ENCODE measurements at places on chromosomes 3 and 15.

GRCh38 chr3:42891042-42891441, 14.9 kb upstream of the ZNF662 start:
- no peak for DNase-seq

- DNase-seq = peak; percentile 31
These were observed at the start of gene ALDH1A3 for GRCh38 chr15:100879464-100880138. Gene ALDH1A3 (plus strand): TSS chr15:100879831. CDS start chr15:100879908, 77 bp downstream.

- DNase-seq = peak; percentile 94
These were observed 71.1 kb downstream of the CCNL1 start for GRCh38 chr3:157088601-157089454.

DNA sequence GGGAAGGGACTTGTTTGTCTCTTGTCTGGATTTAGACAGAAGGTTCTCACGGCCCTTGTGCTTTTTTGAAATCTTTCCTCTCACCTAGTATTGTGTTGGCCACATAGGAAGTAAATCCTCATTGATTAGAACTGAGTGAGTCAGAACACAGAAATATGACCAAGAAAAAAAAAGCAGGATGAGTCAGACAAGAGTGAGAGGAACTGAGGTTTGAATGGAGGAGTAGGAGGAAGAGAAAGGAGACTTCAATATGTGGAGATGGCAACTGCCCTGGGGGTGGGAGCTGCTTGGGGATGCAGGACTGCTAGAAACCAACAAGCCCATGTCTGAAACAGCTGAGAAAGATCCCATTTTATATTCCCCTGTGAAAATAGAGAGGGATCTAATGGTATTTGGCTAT, 194.1 kb upstream of the ZBTB20 start:
- DNase-seq = peak; percentile 71

GRCh38 chr3:122795674-122796195, 866 bp downstream of the SLC49A4 start:
- no peak for DNase-seq

DNA sequence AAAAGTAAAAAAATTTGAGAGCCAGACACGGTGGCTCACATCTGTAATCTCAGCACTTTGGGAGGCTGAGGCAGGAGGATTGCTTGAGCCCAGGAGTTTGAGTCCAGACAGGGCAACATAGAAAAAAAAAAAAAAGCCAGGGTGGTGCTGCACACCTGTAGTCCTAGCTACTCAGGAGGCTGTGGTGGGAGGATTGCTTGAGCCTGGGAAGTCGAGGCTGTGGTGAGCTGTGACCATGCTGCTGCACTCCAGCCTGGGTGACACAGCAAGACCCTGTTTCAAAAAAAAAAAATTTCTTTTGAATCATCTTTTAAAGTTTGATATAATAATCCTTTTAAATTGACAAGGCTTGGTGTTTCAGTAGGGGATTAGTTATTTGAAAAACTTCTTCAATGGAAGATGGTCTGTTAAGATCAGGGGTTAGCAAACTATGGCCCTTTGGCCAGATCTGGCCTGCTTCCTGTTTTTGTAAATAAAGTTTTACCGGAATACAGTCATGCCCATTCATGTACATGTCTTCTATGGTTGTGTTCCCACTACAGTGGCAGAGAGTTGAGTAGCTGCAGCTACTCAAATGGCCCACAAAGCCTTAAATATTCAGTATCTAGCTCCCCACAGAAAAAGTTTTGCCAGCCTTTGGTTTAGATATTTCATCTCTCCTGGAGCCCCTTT, 28.9 kb downstream of the CDAN1 start:
- no peak for DNase-seq

- DNase-seq = peak; percentile 11
These were observed 34.5 kb downstream of the KBTBD12 start for GRCh38 chr3:127949446-127950055.

GRCh38 chr3:168548719-168549118, 453.0 kb upstream of the GOLIM4 start:
- DNase-seq = no peak

DNA sequence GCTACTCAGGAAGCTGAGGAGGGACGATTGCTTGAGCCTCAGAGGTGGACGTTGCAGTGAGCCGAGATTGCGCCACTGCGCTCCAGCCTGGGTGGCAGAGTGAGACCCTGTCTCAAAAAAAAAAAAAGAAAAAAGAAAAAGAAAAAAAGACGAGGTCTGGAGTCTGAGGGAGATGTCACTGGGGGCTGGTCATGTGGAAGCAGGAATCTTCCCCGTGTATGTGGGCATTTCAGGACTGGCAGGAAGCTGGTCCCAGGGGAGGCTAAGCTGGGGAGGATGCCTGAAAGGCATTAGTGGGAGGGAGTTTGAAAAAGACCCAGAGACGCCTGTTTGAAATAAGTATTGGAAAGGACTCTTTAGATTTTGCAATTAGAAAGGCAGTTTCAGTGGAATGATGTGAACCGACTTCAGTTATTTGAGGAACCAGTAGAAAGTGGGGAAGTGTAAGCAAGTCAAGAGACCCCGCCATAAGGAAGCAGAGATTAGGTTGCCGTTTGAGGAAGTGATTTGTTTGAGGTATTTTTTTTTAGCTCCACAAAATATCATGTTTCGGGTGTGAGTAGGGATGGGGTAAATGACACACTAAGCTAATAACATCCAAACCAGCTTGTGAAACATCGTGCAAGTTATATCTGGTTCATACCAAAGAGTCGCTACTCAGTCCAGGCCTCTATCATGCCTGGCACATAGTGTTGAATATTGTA, 55.5 kb downstream of the ST6GAL1 start:
- peak; percentile 51 for DNase-seq

GRCh38 chr15:45093013-45093412, 21.0 kb downstream of the DUOX2 start:
- no peak for DNase-seq

DNA sequence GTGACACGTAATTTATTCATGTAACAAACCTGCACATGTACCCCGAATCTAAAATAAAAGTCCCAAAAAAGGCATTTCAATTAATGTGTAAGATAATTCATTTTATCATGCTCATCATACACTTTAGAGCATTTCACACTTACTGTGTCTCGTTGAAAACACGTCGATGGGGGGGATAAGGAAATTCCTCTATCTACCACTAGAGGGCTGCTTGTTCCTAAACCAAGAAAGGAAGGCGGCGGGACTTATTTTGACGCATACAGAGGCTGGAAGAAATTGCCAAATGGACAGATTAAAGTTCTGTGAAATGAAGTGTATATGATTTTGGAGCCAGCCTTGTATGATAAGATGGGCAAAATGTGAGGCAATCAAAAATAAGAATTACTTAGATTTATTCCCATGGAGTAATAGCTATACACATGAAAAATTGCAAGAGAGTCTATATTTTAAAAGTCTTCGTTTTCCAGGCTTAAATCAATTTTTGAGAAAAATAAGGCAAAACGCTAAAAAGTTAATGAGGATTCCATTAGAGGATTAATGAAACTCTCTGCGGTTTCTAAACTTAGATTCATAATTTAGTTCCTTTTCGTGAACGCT, 346.8 kb downstream of the CNTN3 start:
- peak; percentile 65 for DNase-seq

DNA sequence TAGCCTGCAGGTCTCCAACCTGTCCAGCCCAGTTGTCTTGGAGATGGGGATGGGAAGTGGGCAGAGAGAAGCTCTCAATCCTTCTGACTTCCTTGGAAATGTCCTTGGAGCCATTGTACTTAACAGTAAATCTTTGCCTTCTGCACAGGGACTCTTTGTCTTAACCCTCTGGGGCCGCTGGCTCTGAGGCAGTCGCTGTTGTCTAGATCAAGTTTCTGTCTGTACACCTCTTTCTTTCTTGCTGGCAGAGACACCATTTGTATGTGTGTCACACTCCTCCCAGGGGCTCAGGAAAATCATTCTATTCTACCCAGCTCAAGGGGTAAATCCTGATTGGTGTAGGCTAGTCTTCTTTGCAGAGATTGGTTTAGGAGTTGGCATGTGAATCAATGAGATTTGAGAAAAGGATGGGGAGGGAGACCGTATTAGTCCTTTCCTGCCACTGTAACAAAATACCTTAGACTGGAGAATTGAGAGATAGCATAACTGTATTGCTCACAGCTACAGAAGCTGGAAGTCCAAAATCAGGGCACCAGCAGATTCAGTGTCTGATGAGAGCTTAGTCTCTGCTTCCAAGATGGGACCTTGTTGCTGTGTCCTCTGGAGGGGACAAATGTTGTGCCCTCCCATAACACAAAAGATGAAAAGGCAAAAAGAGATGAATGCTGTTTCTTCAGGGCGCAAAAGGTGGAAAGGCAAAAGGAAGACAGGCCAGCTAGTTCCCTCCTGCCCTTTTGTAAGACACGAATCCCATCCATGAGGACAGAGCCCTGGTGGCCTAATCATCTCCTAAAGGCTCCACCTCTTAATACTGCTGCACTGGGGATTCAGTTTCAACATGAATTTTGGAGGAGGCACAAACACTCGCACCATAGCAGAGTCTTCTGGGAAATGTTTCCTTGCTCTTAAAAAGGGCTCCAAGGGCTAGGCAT, 66.3 kb downstream of the PPCDC start:
- no peak for DNase-seq

DNA sequence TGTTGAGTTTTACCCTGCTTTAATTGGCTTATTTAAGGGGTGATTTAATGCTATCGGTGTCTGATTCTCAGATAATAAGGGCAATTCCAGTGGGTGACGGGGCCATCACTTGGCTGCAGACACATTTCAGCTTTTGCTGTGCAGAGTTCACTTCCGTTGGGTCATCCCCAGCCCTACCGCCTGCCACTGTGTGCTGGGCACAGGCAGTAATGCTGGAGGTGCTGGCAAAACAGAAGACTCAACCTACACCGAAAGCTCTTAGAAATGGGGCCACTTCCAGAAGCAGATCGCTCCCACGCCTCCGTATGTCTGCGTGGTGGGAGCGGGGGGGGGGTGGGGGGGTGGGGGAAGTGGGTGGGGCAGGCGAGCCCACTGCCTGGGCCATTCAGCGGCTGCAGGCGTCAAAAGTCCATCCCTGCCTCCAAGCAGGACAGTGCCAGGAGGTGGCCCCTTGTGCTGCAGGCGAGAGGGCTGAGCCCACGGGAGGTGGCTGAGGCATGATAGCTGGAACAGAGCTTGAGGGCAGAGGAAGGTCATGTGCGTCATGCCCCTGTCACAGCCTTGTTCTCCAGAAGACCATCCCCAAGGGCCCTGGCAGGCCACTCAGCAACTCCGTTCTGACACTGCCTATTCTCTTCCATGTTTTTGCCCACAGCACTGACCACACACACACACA, 128.3 kb downstream of the ATP10A start:
- no peak for DNase-seq

GRCh38 chr15:45147606-45148005, 17.8 kb downstream of the DUOX1 start:
- DNase-seq = no peak

- DNase-seq = no peak
These were observed 5.1 kb downstream of the PPP1R2 start for GRCh38 chr3:195537995-195538394.

DNA sequence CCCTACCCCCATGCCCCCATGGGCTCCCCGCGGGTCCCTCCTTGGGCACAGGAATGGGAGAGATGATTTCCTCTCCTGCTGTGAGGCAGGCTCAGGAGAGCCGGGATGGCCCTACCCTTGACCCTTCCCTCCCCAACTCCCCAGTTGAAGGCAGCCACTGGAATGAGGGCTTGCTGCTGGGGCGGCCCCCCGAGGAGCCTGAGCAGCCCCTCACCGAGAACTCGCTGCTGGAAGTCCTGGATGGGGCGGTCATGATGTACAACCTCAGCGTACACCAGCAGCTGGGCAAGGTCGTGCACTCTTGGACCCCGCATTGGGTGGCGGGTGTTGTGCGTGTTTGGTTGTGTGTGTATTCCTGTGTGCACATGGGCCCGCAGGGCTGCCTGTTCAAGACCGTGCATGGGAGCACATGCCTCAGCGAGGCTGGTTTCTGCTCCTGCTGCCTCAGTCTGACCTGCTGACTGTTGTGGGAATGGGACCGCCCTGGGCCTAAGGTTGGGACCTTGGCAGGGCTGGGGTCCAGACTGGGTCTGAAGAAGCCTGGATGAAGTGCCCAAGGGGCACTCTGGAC, 14.0 kb downstream of the AMIGO3 start:
- DNase-seq = no peak

GRCh38 chr3:81789691-81790090, 28.2 kb upstream of the GBE1 start:
- no peak for DNase-seq

DNA sequence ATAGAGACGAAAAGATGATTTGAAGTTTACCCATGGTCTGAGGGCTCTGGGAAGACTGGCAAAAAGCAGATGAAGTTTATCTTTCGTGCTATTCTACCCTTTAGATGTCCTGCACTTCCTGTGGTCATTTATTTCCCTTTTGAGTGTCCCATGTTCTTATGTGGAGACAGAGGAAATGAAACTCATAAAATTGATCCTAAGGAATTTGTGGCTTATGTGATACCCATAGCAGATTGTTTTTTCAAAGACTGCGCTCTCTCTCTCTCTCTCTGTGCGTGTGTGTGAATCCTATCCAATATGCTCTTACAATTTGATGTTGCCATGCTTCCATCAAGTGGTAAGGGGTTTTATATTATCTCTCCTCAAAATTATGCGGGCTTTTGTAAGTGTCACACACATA, 607.5 kb upstream of the DPPA4 start:
- DNase-seq = no peak

DNA sequence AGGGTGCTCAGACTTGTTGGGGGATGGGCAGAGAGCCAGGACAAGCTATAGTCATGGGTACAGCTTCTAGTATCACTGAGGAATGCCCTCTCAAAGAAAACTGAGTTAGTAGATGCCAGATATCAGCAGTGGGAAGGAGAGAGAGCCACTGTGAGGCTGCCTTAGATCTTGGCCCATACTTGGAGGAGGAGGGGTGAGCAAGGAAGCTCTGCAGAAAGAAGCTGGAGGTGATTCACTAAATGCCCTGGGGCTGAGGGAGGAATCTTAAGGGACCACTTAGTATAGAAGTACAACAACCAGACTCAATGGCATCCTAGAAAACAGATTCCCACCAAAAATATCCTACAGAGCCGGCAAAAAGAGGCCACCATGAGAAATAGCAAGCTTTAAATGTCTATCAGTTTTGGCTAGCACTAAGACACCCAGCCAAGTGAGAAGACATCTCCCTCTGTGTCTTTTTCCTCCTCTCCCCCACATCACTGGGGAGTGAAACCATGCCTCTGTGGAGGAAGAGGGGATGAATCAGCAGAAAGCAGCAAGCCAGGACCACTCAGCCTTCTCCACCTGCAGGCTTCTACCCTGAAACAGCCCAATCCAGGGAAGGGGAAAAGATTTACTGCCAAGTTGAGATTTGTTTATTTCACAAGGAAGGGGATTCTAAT, 282.5 kb upstream of the STT3B start:
- peak; percentile 17 for DNase-seq

DNA sequence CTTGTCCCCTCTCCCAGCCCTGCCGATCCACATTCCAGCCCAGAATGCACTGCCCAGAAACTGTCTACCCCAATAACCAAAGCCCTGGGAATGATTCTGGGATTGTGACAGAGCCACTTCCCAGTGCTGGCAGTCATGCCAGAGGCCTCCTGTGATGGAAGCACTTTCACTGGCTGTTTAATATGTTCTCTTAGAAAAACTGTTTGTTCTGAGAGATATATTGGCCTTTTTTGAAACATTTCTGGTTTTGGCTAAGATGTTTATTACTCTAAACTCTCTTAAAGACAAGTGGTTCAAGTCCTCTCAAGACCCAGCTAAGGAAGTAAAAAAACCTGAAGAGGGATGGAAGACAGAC, 74.0 kb upstream of the HACD2 start:
- peak; percentile 28 for DNase-seq
